ENCODE measurements at places on chromosomes 7 and 10. TPM values are rescaled to one million over a fixed set of nuclear protein-coding genes. Genes with fewer than 3 reads are reported as not detected.

GRCh38 chr7:105512415-105512814, 9.7 kb downstream of the PUS7 start:
- H3K27ac ChIP-seq = no peak overlapping the region
- peaks cover 13% of the 10 kb centered on the region for H3K36me3 ChIP-seq
- H3K4me1 ChIP-seq = no peaks in the 10 kb centered on the region
- H3K27me3 ChIP-seq = no peaks in the 10 kb centered on the region
- DNase-seq = no peak
- no peak overlapping the region for H3K4me3 ChIP-seq

GRCh38 chr7:49670991-49671390, 102.4 kb upstream of the VWC2 start:
- H3K27me3 ChIP-seq = no peaks in the 10 kb centered on the region
- no peak overlapping the region for H3K27ac ChIP-seq
- DNase-seq = no peak
- H3K4me3 ChIP-seq = no peak overlapping the region
- H3K4me1 ChIP-seq = peaks cover 5% of the 10 kb centered on the region

- H3K4me1 ChIP-seq = no peaks in the 10 kb centered on the region
- H3K4me3 ChIP-seq = no peak overlapping the region
- DNase-seq = peak; percentile 54
- H3K27ac ChIP-seq = peak overlapping the region; percentile 84
Observed at GRCh38 chr7:123355576-123356190, 155.9 kb upstream of the SLC13A1 start.

GRCh38 chr10:69451784-69452251, 553 bp downstream of the TSPAN15 start:
- H3K36me3 ChIP-seq = no peaks in the 10 kb centered on the region
- H3K27ac ChIP-seq = no peak overlapping the region
- H3K4me1 ChIP-seq = no peaks in the 10 kb centered on the region
- H3K4me3 ChIP-seq = peak overlapping the region; percentile 86
- peak; percentile 84 for DNase-seq

GRCh38 chr7:26153823-26154783, 2.1 kb downstream of the NFE2L3 start:
- peaks cover 9% of the 10 kb centered on the region for H3K4me1 ChIP-seq
- DNase-seq = peak; percentile 89
- no peaks in the 10 kb centered on the region for H3K36me3 ChIP-seq

DNA sequence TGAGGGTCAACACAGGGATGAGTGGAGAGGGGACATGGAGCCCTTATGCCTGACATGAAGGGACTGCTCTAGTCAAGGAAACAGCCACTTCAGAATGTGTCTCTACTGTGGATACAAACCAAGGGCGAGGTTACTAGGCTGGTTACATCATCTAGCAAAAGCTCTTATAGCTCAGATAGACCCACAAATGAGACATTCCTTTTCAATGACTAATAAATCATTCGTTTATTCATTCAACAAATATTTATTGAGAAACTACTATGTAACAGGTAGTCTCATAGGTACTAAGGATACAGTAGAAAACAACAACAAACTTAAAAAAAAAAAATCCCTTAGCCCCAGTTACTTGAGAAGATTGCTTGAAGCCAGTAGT, 219.5 kb downstream of the KIAA1217 start:
- DNase-seq = no peak
- no peak overlapping the region for H3K4me3 ChIP-seq
- no peak overlapping the region for H3K27ac ChIP-seq
- H3K36me3 ChIP-seq = no peaks in the 10 kb centered on the region
- H3K27me3 ChIP-seq = no peaks in the 10 kb centered on the region
- H3K4me1 ChIP-seq = no peaks in the 10 kb centered on the region

- H3K27me3 ChIP-seq = no peaks in the 10 kb centered on the region
- no peak overlapping the region for H3K4me3 ChIP-seq
- no peak overlapping the region for H3K27ac ChIP-seq
- no peak for DNase-seq
- H3K4me1 ChIP-seq = no peaks in the 10 kb centered on the region
Observed at GRCh38 chr10:36280890-36281499, 638.9 kb upstream of the FZD8 start.

DNA sequence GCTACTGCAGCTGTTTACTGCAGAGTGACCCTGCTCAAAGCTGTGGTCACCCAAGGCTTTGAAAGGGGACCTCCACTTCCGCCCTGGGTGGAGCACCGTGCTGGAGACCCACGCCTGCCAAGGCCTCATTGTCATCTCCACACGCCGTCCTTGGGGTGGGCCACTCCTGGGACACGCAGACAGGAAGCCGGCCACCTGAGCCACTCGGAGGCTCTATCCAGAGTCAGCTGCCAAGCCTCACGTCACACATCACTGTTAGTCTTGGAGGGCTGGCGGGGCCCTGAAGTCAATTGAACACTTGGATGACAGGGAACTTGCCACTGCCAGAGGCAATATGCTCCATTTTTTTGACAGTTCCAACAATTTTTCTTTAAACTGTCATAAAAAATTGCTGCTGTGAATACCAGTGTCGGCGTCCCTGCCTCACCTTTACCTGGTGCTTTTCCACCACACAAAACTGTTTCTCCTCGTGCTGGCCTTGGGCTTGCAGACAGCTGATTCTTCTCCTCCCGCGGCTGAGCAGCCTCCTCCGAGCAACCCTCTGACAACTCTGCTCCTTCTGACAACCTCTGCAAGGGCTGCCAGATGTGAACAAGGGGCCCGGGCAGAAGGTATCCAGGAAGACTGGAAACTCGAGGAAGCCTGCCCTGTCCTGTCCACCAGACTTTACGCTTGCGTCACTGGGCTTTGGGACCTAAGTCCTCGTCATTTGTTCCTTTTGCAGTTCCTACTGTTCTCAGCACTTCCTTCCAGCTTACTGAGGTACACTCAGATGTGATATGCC, 81.9 kb downstream of the EGFR start:
- no peak for DNase-seq
- H3K27me3 ChIP-seq = no peaks in the 10 kb centered on the region
- no peak overlapping the region for H3K4me3 ChIP-seq
- peak overlapping the region; percentile 40 for H3K27ac ChIP-seq
- peaks cover 6% of the 10 kb centered on the region for H3K4me1 ChIP-seq
- no peaks in the 10 kb centered on the region for H3K36me3 ChIP-seq

- H3K4me1 ChIP-seq = no peaks in the 10 kb centered on the region
- no peak overlapping the region for H3K4me3 ChIP-seq
- H3K36me3 ChIP-seq = no peaks in the 10 kb centered on the region
Observed at GRCh38 chr7:157831143-157831905, 494.5 kb downstream of the DNAJB6 start.

- no peak overlapping the region for H3K4me3 ChIP-seq
- no peaks in the 10 kb centered on the region for H3K4me1 ChIP-seq
Observed at GRCh38 chr10:34748357-34748756, 66.7 kb downstream of the PARD3 start.

- H3K27me3 ChIP-seq = no peaks in the 10 kb centered on the region
- no peaks in the 10 kb centered on the region for H3K4me1 ChIP-seq
- peaks cover 16% of the 10 kb centered on the region for H3K36me3 ChIP-seq
- H3K4me3 ChIP-seq = no peak overlapping the region
Observed at GRCh38 chr7:1978656-1979590, 253.8 kb downstream of the MAD1L1 start.

DNA sequence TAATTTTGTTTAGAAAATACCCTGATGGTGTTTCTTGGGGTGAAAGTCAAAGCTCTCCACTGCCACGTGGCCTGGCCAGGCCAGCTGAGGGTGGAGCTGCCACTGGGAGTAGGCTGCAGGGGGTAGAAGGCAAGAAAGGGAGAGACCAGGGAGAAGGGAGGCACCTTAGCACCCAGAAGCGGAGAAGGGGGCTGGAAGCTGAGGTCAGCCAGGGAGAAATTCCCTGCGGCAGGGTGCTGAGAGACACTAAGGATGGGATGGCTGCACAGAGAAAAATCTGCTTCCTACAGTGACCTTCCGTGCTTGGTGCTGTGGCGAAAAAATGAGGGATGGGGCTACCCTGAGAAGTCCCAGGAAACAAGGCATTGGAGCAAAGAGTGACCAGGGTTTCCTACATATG, 143.7 kb downstream of the SLIT1 start:
- H3K27me3 ChIP-seq = no peaks in the 10 kb centered on the region
- DNase-seq = no peak
- H3K36me3 ChIP-seq = no peaks in the 10 kb centered on the region
- H3K4me1 ChIP-seq = no peaks in the 10 kb centered on the region
- no peak overlapping the region for H3K4me3 ChIP-seq

- H3K36me3 ChIP-seq = no peaks in the 10 kb centered on the region
- no peaks in the 10 kb centered on the region for H3K4me1 ChIP-seq
- no peaks in the 10 kb centered on the region for H3K27me3 ChIP-seq
- no peak overlapping the region for H3K4me3 ChIP-seq
Observed at GRCh38 chr7:36652431-36652830, 71.9 kb downstream of the AOAH start.

GRCh38 chr7:29825775-29826529, 19.6 kb downstream of the WIPF3 start:
- H3K36me3 ChIP-seq = no peaks in the 10 kb centered on the region
- no peak overlapping the region for H3K4me3 ChIP-seq
- H3K27ac ChIP-seq = no peak overlapping the region

- no peaks in the 10 kb centered on the region for H3K36me3 ChIP-seq
- H3K4me3 ChIP-seq = peak overlapping the region; percentile 87
- peak; percentile 82 for DNase-seq
- H3K4me1 ChIP-seq = peaks cover 7% of the 10 kb centered on the region
- peaks cover 83% of the 10 kb centered on the region for H3K27me3 ChIP-seq
- H3K27ac ChIP-seq = peak overlapping the region; percentile 93
Observed at GRCh38 chr10:75403144-75403938, 1.8 kb upstream of the ZNF503 start.

GRCh38 chr10:4011136-4011812, 226.3 kb upstream of the KLF6 start:
- H3K27ac ChIP-seq = peak overlapping the region; percentile 3
- no peak overlapping the region for H3K4me3 ChIP-seq
- H3K27me3 ChIP-seq = no peaks in the 10 kb centered on the region
- H3K36me3 ChIP-seq = no peaks in the 10 kb centered on the region
- H3K4me1 ChIP-seq = peaks cover 11% of the 10 kb centered on the region

DNA sequence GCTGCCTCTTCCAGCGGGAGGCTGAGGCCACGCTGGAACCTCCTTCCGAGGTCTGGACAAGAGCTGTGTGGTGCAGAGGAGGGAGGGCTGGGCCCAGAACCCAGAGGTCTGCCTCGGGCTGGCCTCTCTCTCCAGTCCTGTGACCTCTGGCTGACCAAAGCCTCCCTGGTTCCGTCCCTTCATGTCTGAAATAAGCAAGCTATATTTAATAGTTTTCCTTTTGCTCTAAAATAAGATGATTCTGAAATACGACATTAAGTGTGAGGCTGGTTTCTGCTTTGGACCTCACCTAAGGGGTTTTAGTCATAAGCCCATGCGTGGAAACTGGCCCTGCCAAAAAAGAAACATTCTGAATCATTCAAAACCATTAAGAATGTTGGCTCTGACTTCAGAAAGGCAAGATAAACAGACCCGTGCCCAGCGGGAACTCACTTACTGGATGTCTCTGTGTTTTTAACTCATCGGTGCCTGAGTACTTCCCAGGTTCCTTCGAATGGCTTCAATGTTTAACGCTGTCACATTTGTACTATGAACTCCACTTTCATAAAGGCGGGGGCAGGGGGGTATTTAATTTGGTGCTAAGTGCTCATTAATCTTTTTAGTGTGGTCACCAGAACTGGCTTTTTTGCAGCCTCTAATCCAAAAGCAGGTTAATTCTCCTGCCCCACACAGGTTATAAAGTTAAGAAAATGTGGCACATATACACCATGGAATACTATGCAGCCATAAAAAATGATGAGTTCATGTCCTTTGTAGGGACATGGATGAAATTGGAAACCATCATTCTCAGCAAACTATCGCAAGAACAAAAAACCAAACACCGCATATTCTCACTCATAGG, 157.5 kb upstream of the KLF14 start:
- H3K27ac ChIP-seq = no peak overlapping the region
- no peak for DNase-seq
- no peaks in the 10 kb centered on the region for H3K27me3 ChIP-seq
- no peak overlapping the region for H3K4me3 ChIP-seq
- H3K4me1 ChIP-seq = no peaks in the 10 kb centered on the region
- no peaks in the 10 kb centered on the region for H3K36me3 ChIP-seq

GJC3 gene
- total RNA-seq = 1.4 TPM

PON1 gene
- total RNA-seq = 0.48 TPM

ATRNL1 gene
- 8.5 TPM for total RNA-seq

VWC2 gene
- not detected for total RNA-seq

SYT15B gene
- 0.26 TPM for total RNA-seq

SPDYE9 gene
- not detected for total RNA-seq

Data from endodermal cell (in vitro differentiated cells).